ENCODE measurements at places on chromosomes 2 and 18.

GRCh38 chr2:30262716-30263309 lies 31.5 kb downstream of the LBH start:
- no peak for DNase-seq

GRCh38 chr18:33181016-33181415 lies 259.5 kb downstream of the CCDC178 start:
- DNase-seq = no peak

DNA sequence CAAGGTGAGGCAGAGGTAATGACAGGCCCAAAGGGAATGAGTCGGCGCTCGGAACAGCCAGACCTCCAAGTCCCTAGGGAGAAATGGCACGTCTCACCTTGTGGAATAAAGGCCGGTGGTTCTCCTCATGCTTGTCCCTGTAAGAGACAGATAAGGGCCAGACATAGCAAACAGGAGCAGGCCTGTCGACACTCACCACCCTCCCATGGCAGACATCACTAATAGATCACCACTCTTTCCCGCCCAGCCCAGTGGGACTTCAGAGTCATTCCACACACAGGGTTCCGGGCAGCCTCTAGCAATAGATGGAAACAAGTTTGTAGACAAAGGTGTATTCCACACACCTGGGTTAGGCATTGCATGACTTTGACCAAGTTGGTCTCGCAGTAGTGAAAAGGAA lies 6.3 kb downstream of the DNPEP start:
- DNase-seq = no peak

- DNase-seq = no peak
These were observed 12.0 kb upstream of the IAH1 start for GRCh38 chr2:9462313-9462712.

- DNase-seq = no peak
These were observed 13.8 kb upstream of the DES start for GRCh38 chr2:219404291-219404910.

DNA sequence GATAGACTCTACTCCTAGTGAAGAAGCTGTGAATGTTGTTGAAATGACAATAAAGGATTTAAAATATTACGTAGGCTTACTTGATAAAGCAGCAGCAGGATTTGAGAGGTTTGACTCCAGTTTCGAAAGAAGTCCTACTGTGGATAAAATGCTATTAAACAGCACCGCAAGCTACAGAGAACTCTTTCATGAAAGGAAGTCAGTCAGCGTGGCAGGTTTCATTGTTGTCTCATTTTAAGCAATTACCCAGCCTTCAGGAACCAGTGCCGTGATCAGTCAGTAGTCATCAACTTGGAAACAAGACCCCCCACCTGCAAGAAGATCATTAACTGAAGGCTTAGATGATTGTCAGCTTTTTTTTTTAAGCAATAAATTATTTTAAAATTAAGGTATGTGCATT lies 14.0 kb downstream of the USP14 start:
- no peak for DNase-seq

DNA sequence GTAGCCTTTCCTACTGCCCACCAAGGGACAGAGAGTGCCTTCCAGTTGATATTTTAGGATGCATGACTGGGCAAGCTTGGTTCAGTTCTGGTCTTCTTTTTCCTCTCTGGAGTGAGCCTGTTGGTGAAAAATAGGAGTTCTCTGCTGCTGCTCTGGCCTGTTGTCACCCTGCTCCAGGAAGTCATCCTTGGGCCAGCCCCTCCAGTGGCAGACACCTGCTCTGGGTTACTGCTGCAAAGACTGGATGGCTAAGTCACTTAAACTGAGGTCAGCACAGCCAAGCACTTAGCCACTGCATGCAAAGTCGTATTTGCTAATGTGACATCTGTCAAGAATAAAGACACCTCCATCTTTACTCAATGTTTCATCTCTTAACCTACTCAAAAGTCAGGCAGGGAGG lies 219.6 kb upstream of the ID2 start:
- DNase-seq = no peak

DNA sequence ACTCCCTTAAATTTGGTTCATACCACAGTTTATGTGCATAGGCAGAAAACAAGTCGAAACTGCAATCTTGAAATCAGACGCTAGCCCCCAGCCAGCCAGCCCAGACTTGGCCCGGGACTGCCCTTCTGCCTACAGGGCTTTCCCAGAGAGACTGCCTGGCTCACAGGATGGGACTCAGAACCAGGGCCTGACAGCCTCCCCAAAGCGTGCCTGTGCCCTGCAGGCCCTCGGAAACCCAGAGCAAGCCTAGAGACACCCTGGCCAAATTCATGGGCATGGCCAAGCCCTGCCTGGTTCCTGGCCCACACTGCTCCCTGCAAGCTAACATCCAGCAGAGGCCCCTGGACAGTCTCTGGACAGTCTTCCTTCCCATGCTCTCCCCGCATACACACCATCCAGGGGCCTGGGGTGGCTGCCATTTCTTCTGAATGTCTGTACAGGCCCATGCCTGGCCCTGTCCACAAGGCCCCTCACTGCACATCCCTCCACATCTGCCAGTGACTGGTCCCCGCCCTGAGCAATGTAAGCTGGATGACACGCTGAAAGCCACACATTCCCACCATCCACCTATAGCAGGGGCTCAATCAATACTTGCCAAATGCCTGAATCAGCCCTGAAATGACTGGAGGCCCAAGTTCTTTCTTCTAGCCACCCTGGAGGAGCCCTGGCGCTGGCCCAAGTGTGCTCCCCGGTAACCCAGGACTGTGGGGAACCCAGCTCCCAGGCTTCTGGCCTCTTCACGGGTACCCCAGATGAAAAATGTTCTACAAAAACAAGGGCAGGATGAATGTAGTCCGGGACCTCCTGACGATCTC lies 73.1 kb downstream of the HDAC4 start:
- DNase-seq = no peak

DNA sequence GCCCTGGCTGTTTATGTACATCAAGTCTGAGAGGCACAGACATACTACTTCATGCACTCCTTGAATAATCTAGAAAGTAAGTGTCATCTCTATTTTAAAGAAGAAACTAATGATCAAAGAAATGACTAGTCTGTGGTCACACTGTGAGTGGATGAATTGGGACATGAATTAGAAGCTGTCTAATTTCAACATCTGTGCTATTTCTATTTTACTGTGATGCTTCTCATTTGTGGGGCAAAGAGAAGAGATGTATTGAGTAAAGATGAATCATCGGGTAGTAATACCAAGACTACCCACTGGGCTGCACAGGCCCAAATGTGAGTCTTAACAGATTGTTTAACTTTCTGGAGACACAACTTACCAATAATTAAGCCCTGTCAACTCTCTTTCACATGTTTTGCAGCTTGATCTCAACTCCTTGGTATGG lies 42.4 kb upstream of the MTIF2 start:
- DNase-seq = no peak

DNA sequence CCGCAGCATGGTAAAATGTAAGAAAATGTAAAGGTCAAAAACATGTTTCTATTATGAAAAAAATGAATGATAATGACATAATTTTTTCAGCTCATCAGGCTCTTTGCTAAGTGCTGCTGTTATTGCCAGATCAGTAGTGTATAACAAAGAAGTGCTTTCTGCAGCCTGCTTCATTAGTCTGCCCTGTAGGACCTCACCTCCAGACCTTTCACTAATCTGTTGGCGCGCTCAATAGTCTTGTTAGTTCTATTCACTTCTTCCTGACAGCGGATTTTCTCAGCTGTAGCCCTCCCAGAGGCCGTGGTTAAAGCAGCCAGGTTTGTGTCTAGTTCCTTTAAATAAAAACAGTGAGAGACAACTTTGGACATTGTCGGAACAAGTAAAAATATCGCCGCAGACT lies 97.7 kb downstream of the CDCA7 start:
- no peak for DNase-seq

GRCh38 chr2:133553251-133553650 lies 15.0 kb downstream of the NCKAP5 start:
- no peak for DNase-seq

GRCh38 chr2:30226144-30227032 lies 4.9 kb upstream of the LBH start:
- DNase-seq = no peak

DNA sequence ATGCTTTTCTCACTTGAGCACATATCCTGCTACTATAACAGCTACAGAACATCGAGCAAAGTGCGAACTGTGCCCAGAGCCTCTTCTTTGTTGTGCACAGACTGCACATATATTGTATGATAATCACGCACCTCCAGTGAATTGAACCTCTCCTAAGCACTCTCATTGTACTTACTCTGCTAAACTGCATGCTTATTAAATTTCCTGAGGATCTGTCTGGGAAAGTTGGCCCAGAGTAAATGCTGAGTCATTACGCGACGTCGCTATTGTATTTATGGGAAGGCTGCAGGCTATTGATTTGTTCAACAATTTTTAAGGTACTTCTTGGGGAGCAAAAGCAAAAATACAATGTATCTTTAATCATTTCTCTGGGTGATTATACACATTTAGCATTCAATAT lies 399.6 kb upstream of the DSEL start:
- peak; percentile 24 for DNase-seq
